ENCODE measurements at places on chromosomes 1 and 21.

DNA sequence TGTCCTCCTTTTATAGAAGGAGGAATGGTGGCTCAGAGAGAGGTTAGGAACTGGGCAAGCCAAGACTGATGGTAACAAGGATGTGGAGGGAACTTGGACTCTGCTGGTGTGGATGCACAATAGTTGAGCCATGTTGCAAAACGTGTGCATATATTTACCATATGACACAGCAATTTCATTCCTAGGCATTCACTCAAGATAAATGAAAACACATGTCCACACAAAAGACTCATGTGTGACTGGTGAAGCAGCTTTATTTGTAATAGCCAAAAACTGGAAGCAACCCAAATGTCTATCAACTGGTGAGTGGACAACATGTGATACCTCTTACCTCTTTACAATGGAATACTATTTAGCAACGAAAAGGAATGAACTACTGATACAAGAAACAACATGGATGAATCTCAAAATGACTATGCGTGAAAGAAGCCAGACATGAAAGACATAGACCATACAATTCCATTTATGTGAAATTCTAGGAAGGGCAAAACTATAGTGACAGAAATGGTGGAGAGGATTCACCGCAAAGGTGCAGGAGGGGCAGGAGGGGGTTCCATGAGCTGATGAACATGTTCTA, 36.2 kb downstream of the CAMK2N1 start:
- DNase-seq, result no peak

DNA sequence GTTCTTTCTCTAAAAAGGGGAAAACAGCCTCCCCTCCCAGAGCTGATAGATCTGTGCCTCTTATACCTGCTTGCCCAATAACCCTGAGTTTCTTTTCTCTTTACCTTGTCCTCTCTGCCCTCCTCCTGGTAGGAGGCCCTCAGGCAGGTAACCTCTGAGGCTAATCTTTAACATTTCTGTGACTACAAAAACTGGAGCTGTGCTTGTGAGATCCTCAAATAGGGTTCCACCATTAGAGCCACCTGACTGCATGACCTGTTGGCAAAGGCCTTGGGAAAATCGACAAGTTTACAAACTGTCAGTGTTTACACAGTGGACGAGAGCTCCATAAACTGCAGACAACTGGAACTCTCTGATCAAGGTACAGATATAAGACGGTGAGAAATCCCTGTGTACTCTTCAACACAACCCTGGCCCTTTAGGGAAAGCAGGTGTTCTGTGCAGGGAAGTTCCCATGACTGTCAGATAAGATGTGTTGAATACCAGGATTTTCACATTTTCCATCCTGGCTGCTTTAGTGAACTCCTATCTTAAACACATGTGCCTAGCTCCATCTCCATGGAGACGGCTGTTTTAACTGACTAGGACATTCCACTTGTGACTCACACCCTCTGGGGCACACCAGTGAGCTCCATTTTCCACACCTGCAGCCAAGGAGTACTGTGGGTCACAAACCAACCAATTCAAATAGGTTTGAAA, 38.3 kb downstream of the ECE1 start:
- peak; percentile 38 for DNase-seq

DNA sequence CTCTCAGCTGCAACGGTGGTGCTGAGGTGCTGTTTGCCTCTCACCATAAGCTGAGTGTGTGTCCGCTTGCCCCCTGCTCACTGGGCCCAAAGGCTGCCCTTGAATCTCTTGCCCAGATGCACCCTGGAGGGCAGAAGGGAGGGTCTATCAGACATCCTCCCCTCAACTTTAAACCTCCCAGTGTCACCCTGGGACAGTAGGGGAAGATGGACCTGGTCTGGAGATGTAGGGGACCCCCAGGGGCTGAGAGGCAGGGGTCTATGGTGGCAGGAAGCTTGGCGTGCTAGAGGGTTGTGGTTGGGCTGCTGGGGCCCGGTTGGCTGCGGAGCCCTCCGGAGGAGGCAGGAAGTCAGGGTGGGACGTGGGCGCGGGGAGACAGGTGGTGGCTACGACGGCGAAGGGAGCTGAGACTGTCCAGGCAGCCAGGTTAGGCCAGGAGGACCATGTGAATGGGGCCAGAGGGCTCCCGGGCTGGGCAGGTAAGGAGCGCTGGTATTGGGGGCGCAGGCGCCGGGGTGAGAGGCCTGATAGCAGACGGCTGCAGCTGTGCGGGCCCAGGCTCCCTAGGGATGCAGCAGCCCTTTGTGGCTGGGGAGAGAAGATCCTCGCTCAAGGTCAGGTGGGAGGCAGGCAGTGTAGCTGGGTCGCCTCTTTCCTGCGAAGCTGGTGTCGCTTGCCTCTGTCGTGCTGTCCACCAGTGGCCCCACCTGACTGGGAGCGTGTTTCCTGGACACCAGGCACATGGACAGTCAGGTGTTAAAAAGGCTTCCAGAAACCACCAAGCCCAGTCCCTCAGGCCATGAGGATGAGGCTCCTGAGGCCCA, at the start of gene LCK:
TSS of gene LCK (plus strand) at position 373 of the 824 bp plus-strand sequence. CDS start 23,065 bp downstream, outside the sequence.
- DNase-seq, result peak; percentile 67

DNA sequence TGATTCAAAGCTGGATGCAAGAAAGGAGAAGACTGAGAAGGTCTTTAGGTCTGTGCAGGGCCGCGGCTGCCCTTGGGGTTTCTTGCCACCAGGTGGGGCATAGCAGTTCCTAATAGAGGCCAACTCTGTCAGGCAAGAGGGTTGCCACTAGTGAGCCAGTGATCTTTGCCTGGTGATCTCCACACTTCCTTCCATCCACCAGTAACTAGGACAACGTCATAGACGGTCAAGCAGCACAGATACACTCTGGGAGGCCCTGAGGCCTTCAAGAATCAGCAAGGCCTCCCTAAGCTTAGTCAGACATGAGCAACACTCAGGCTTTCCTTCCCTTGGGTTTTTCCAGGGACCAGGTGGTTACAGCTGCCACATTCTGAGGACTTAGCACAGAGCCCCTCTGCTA, 32.9 kb upstream of the ATP2B4 start:
- DNase-seq, result peak; percentile 50

- DNase-seq, result no peak
Observed at GRCh38 chr1:238674316-238674715, 712.1 kb upstream of the CHRM3 start.

GRCh38 chr1:215407575-215407974, 159.5 kb upstream of the KCTD3 start:
- DNase-seq, result no peak

GRCh38 chr1:182015360-182015759, 46.2 kb downstream of the ZNF648 start:
- no peak for DNase-seq

DNA sequence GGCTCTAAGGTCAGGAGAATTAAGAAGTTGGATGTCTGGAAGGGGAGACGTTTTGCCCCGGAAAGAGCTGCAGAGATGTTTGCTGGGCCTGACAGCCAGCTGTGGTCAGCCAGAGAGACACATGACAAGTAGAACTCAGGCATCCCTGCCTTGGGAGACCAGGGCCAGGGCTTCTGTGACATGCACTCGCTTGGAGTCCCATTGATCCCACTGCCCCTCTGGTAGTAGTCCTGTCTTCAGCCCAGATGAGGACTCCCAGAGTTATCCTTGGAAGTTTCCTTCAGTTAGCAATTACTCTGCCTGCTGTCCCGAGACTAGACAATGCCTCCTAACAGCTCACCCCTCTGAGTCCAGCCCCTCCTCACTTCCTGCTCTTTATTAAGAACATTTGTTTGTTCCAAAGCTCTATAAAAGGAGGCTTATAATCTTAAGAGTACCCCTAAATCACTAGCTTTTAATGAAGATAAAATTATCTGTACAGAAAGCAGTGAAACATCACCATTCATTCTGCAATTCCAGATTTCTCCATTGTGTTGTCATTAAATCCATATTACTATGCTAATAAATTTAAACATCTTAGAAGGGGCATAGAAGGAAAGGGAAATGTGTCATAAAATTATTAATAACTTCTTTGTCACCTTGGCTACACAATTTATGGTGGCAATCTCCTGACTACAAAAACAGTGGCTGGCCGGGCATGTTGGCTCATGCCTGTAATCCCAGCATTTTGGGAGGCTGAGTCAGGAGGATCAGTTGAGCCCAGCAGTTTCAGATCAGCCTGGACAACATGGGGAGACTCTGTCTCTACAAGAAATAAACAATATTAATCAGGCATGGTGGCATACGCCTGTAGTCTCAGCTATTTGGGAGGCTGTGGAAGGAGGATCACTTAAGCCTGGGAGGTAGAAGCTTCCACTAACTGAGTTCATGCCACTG, 94.2 kb downstream of the KCNK1 start:
- no peak for DNase-seq

DNA sequence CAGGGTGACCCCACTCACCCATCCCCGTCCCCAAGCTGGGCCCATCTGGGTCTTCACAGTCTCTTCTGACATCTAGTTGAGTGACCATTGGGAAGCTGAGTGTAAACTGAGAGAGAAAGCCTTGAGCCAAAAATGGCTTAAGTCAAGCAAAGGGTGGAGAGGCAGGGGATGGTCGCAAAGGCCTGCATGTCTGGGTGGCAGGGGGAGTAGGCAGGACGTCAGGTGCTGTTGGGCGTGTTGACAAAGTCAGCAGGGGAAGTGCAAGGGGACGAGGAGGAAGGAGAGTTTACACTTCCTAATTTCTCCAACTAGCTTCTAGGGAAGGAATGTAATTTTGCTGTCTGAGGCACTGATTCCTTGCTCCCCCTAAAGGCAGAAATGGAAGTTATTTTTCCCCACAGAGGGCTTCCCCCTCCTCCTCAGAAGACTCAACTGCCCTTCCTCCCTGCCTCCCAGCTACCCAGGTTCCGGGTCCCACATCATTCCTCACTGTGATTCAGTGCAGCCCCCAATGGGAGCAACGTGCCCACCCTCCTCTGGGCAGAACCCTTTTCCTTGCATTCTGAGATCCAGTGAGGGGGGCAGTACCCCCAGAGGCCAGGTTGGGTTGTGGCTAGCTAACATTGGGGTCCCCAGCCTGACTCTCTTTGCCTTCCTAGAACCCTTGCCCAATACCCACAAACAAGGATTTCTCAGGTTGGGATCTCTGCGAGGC, 1.2 kb upstream of the ADORA1 start:
- DNase-seq, result no peak

DNA sequence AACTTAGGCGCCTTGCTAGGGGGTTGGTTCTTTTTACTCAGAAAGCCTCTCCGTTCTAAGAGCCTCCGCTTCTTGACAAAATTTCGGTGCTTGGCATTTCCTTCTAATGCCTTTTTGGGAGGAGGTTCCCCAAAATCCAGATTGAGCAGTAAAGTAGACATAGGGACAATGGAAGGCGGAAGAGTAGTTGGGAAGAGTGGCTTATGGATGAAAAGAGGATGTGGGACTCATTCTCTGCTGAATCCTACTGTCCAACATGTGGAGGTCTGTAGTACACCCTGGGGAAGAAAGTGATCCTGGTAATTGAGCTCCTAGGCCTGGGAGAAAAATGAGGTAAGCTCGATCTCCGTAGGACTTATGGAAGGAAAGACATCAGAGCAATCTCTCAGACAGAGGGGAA, 777 bp upstream of the METTL25B start:
- DNase-seq, result no peak

- DNase-seq, result peak; percentile 62
Observed at GRCh38 chr1:151898519-151898991, 10.8 kb downstream of the THEM4 start.

DNA sequence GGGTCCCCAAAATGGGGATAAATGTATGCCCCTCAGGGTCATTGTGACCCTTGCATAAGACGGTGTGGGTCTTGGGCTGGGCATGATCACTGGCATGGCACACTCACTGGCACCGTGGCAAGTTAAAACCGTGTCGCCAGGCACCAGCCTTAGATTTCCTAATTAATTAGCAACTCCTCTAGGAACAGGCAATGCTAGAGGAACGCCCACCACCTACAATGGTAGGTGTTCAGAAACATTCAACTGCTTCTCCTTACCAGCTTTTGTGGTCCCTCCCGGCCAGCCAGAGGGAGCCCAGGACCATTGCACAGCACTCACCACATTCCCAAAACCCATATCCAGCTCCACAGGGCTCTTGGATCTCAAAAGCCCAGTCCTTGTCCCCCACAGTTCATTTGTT, 36.4 kb downstream of the EPHA2 start:
- DNase-seq, result no peak

- no peak for DNase-seq
Observed at GRCh38 chr1:242147096-242147976, 148.4 kb upstream of the MAP1LC3C start.

- no peak for DNase-seq
Observed at GRCh38 chr1:2830761-2831425, 29.4 kb upstream of the TTC34 start.
